ENCODE measurements at places on chromosomes 13 and 19.

GRCh38 chr19:51064534-51065220 lies at the start of gene KLK13:
KLK13 (minus strand) TSS chr19:51065092; CDS start chr19:51065067, 25 bp downstream.
- peak; percentile 31 for DNase-seq

- no peak for DNase-seq
Observed at GRCh38 chr13:18996627-18997051, 185.0 kb downstream of the TUBA3C start.

- no peak for DNase-seq
Observed at GRCh38 chr13:27174766-27175455, 3.3 kb upstream of the USP12 start.

DNA sequence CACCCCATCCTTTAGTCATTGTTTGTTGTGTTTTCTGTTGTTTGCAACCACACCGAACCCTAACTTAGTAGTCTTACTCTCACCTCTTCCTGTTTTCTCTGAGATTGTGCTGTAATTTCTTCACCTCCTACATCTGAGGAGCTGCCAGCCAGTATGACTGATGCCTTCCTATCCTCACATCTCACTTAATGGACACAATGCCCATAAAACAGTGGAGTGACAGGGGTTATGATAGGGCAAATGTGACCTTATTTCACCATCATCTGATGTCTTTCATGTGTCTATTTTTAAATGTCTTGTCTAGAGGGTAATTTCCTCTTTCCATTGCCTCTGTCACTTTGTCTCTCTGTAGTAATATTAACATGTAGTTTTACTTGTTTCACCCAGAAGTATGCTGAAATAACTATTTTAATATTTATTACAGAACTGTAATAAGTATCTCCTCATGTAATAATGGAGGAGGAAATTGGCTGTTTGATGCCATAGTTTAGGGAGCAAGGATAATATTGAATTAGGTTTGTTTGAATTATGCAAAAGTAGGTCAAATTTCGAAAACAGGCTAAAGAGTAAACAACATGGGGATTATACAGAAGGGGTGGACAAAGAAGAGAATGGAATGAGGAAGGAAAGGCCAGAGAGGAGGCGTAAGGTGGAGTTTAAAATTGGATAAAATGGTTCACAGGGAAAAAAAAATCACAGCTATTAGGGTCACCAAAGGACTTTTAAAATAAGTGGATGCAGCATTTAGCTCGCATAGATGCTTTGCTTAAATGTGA lies 103.5 kb upstream of the SPRY2 start:
- DNase-seq = no peak

DNA sequence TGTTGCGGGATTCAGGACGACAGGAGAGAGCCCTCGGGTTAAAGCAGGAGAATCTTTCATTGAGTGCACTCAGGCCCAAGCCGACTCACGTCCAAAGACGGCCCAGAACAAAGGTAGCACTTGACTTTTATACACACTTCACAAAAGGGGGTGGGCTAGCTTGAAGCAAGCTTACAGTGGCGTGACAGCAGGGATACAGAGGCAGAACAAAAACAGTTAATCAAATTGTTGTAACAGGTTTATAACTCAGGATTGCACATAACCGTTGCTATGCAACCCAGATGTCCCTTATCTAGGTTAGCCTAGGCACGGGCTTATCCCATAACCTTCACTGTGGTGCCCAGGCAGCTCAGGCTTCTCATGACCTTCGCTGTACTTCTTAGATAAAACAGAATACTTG lies 2.0 kb downstream of the MED25 start:
- no peak for DNase-seq

GRCh38 chr13:86193281-86193680 lies 394.1 kb upstream of the SLITRK6 start:
- no peak for DNase-seq

GRCh38 chr19:33562636-33563035 lies 41.0 kb upstream of the PEPD start:
- DNase-seq = no peak

DNA sequence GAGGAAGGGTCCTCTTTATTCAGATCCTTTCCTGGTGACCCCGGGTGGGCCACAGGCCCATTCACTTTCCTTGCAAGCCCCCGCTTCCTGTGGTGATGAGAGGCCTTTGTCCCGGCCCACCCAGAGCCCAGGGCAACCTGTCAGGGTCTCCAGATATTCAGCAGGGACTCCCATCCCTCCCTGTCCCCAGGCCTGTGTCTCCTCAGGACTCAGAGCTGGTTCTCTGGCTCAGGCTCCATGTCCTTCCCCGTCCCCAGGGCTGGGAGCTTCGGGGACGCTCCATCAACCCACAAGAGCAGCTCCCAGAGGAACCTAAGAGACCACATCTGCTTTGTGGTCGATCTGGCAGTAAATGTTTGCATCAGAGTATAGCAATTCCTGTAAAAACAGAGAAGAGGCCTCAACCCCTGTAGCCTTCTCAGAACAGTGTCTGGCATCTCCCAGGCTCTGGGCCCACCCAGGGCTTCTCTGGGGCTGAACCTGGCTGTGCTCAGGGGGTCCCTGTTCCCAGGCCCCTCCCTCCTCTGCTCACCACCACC lies 7.8 kb downstream of the CEACAM4 start:
- no peak for DNase-seq

DNA sequence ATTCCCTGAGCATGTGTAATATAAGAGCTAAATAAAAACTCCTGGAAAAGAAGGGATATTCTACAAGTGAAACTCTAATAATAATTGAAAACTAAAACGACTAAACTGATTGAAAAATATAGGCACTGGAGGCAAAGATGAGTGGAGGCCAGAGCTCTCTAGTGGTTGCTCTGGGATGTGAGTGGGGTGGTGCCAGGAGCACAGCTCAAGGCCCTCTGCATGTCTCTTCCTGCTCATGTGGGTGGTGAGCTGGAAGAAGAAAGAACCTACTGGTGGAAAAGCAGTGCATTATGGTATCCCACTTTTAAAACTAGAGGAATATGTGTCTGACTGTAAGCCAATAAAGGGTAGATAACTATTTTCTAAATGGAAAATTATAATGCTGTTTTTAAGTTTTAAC lies 15.8 kb upstream of the ARHGEF7 start:
- DNase-seq = no peak

- DNase-seq = peak; percentile 79
Observed at GRCh38 chr19:46068345-46069258, 27.8 kb upstream of the IGFL4 start.

DNA sequence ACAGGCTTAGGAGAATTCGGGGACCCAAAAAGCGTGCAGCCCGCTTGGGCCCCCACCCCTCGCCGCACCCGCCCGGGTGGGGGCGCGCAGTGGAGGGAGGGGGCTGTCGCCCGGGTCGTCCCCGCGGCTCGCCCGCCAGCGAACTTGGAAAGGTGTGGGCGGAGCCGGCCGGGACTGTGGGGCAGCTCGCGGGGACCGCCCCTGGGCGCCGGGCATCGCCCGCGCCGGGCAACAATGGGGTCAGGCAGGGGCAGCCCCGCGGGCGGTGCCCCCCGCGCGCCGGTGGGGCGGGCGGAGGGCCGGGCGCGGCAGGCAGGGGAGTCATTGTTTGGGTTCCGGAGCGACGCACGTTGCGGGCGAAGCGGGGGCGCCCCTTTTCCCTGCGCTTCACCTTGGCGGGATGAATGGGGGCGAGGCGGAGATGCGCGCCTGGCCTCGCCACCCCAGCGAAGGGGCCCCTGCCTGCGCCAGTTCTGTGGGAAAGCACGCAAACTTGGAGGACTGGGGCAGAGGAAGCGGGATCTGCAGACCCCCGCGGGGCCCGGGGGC lies 647 bp upstream of the KLF12 start:
- peak; percentile 77 for DNase-seq

- no peak for DNase-seq
Observed at GRCh38 chr13:68895696-68896095, 1211.9 kb upstream of the ATXN8OS start.

- DNase-seq = no peak
Observed at GRCh38 chr13:103275722-103276121, 209.5 kb upstream of the SLC10A2 start.

GRCh38 chr13:69948016-69948415 lies 159.6 kb upstream of the ATXN8OS start:
- no peak for DNase-seq

GRCh38 chr13:33096886-33097605 lies 80.8 kb downstream of the KL start:
- no peak for DNase-seq

DNA sequence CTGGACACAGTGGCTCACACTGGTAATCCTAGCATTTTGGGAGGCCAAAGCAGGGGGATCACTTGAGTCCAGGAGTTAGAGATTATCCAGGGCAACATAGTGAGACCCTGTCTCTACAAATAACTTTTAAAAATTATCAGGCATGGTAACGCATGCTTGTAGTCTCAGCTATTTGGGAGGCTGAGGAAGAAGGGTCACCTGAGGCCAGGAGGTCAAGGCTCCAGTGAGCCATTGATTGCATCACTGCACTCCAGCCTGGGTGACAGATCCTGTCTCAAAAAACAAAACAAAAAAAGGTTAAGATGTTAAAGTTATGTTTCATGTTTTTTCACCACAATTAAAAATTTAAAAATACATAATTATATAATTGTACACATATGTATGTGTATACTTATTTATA lies 19.2 kb upstream of the DIAPH3 start:
- no peak for DNase-seq

GRCh38 chr19:30407068-30407709 lies 35.0 kb downstream of the ZNF536 start:
- no peak for DNase-seq
